ENCODE measurements at places on chromosomes 3 and 15. TPM values are rescaled to one million over a fixed set of nuclear protein-coding genes. Genes with fewer than 3 reads are reported as not detected.

DNA sequence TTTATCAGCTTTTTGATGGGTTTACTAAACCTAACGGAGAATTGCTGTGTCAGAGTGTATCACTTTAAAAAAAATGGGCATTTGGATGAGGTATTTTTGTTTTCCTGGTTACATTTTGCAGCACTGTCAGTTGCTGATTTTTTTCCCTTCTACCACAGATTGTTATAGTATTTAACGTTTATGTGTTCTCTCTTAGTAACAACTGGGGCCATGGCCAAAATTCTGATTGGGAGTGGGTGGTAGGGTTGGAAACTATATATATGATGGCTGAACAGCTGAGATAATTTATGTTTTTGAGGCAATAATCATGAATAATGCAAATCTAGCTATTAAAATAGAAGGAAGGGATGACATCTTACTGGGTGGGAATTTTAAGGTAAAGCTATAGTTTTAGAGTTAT is 229.4 kb upstream of the SUCLG2 start:
- no peak for DNase-seq
- H3K4me3 ChIP-seq: no peak overlapping the region
- no peaks in the 10 kb centered on the region for H3K4me1 ChIP-seq
- H3K27ac ChIP-seq: no peak overlapping the region

DNA sequence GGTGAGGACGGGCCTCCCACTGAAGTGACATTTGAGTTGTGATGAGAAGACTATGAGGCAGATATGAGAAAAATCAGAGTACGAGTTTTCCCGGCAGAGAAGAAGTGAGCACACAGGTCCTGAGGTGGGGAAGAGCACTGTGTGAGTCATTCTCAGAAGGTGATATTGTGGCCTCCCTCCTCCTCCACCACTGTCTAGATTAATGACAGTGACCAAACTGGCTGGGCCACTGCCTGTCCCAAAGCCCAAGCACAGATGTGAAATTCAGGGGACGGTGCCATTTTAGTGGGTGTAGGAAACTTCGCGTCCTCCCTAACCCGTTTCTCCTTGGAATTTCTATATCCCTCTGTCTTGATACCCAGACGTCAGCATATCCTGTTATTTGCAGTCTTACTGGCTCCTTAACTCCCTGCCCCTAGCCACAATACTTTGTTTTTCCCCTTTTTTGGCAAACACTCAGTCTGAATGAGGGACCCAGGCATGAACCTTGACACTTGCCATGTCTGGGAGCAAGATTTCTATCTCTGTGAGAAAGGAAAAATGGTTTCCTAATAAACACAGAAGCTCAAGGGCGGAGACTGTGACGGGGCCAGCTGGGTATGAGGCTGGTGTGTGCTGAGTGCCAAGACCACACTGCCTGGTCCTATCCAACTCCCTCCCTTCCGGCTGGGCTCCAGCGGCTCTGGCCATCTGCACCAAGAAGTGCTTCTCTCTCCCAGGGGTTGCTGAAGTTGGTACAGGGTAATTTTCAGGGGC is 15.2 kb downstream of the PRICKLE2 start:
- no peaks in the 10 kb centered on the region for H3K4me1 ChIP-seq
- peaks cover 2% of the 10 kb centered on the region for H3K27me3 ChIP-seq
- H3K36me3 ChIP-seq: no peaks in the 10 kb centered on the region
- DNase-seq: no peak

DNA sequence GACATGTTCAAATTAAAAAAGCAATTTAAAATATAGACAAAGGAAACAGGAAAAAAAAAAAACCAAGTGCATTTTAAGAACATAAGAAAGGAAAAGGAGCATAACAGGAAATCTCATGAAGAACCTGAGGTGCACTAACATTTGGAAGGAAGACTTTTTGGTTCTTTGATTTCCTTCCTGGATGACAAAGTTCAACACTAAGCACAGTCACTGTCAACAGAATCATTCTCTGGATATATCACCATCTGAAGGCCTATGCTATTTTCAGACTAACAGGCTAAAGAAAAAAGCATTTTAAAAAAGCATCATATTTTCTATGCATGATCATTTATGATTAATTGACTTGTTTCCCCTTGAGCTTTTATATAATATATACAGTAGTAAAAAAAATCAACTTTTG is 349.6 kb downstream of the PLCL2 start:
- H3K27me3 ChIP-seq: no peaks in the 10 kb centered on the region
- DNase-seq: no peak
- H3K27ac ChIP-seq: no peak overlapping the region
- H3K4me3 ChIP-seq: no peak overlapping the region
- H3K4me1 ChIP-seq: peaks cover 18% of the 10 kb centered on the region

GRCh38 chr15:95018888-95019545 is 787.7 kb downstream of the MCTP2 start:
- no peaks in the 10 kb centered on the region for H3K36me3 ChIP-seq
- no peak for DNase-seq
- no peak overlapping the region for H3K27ac ChIP-seq
- H3K27me3 ChIP-seq: no peaks in the 10 kb centered on the region

DNA sequence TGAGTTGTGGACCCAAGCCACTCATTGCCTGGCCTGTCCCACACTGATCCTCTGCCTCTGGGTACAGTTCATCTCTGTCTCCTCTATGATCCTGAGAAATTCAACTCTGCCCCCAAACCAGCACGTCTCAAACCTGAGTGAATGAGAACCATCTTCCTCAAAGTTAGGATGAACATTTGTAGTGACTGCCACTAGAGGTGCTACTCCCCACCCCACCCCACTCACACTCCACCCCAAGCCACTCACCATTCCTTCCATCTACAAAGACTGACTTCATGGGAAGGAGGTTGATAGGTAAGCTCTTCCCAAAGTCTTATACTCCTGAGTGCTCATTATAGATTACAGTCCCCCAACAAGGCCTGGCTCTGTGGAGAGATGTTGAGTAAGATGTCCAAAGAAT is 43.8 kb downstream of the NEK10 start:
- H3K27me3 ChIP-seq: no peaks in the 10 kb centered on the region
- no peak overlapping the region for H3K27ac ChIP-seq
- no peak overlapping the region for H3K4me3 ChIP-seq

FGF12 gene
- total RNA-seq: not detected

ATP13A4 gene
- 0.74 TPM for total RNA-seq

GRCh38 chr15:42621996-42622925 is 46.9 kb downstream of the STARD9 start:
- H3K36me3 ChIP-seq: peaks cover 3% of the 10 kb centered on the region
- H3K27me3 ChIP-seq: no peaks in the 10 kb centered on the region
- peaks cover 6% of the 10 kb centered on the region for H3K4me1 ChIP-seq
- H3K4me3 ChIP-seq: no peak overlapping the region

Data from activated T-helper 2 cell treated with anti-CD3 and anti-CD28 coated beads, Interferon-gamma antibody, Interleukin-2, Interleukin-4, amounts not matched to agents 10 μg/mL and 5 μg/mL and 100 μg/mL, durations not matched to agents 14 hours and 24 hours and 36 hours (primary cell).